ENCODE measurements at places on chromosomes 2 and 18.

DNA sequence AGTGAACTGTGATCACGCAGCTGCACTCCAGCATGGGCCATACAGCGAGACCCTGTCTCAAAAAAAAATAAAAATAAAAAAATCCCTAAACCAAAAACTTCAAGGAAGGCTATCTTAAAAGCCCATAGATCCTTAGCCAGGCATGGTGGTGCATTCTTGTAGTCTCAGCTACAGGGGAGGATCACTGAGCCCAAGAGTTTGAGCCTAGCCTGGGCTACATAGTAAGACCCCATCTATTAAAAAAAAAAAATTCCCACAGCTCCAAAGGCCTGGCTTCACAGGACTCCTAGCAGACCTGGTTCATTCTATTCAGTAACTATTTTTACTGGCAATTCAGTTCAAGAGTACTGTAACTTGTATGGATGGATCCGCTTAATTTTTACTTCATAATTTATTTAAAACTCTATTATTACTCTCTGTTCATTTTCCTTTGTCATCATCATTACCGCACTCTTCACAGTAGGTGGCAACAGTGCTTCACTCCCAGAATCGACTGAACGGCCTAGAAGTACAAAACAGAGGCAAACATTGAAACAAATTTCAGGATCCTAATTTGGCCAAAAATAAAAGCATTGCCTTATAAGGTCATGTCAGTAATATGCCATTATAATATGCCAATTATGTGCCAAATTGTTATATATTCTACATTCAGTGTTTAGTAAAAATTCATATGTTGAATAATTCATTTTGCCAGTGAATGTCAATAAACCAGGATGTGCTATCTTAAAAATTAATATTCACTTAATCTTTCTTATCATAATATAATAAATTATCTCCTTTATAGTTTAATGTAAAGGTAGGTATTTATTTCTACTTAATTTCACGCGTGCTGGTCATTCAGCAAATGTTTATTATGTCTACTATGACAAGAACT is 14.3 kb upstream of the STAM2 start:
- DNase-seq, result no peak

DNA sequence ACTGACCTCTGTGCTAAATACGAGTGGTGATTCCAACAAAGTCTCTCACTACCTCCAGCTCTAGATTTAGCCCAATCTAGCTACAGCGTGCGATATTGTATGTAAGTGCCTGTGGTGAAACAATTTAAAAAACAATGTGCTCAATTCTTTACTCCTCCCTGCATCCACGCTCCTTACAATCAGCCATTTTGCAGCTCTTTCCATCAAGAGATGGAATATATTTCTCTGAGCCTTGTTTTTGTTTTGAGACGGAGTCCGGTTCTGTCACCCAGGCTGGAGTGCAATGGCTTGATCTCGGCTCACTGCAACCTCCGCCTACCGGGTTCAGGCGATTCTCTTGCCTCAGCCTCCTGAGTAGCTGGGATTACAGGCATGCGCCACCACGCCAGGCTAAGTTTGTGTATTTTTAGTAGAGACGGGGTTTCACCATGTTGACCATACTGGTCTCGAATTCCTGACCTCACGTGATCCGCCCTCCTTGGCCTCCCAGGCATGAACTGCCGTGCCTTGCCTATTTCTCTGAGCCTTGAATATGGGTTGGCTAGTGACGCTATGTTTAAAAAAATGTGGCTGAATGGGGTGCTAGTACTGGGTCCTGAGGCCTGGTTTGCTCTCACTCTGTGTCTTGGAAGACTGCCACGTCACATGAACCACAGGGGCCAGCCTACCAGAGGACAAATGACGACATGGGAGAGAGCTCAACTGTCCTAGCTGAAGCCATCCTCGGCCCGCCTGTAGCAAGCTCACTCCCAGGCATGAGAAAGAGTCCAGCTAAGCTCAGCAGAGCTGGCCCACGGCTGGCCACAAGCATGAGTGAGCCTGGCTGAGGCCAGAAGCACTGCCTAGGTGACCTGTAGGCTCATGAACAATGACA is 14.8 kb downstream of the WDFY1 start:
- DNase-seq, result no peak

DNA sequence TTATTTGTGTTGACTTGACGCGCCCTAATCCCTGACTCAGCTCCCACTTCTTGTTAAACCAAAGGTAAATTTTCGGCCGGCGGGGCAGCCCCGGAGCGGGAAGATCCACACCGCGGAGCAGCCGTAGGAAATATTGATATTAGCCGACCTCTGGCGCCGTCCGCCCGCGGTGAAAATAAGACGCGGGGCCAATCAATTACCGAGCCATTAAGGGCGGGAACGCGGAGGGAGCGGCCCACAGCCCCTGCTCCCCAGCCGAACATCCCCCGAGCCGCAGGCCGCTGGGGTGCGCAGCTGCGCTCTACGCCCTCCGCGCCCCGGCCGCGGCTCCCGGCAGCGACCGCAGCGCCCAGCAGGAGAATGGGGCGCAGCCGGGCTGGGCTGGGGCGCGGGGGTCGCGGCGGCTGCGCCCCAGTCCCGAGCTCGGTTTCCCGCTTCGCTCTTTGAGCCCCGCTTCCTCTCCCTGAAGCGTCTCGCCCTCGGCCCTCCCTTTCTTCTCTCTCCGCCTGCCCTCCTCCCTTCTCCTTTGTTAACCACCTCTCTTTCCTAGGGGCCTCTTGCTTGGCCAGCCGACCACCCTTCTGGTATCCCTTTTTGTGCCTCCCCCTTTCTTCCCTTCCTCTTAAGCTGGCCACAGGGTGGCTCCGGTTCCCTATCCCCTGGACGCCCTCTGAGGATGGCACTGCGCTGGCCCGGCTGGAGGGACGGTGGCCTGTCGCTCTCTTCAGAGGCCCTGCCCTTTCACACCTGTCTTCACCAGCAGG is 40.9 kb downstream of the CELF4 start:
- DNase-seq, result no peak

DNA sequence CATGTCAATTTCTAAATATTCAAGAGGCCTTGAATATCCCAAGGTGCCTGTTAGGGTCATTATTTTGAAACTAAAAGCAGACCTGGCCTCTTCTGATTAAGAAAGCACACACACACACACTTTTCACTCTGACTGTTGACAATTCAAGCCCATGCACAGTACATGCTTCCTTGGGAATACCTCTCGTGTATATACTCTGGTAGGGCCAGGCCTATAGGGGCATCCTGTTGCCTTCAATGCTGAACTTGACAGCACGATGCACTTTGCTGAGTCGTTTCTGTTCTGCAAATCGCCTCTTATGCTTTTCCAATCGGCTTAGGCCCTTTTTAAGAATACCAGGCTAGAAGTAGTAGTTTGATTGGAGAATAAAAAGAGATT is 40.6 kb downstream of the IWS1 start:
- DNase-seq, result no peak

GRCh38 chr2:130389783-130390182 is 33.9 kb downstream of the PTPN18 start:
- no peak for DNase-seq

- DNase-seq, result no peak
Measured at GRCh38 chr18:24979235-24979634, 372.7 kb downstream of the ZNF521 start.

DNA sequence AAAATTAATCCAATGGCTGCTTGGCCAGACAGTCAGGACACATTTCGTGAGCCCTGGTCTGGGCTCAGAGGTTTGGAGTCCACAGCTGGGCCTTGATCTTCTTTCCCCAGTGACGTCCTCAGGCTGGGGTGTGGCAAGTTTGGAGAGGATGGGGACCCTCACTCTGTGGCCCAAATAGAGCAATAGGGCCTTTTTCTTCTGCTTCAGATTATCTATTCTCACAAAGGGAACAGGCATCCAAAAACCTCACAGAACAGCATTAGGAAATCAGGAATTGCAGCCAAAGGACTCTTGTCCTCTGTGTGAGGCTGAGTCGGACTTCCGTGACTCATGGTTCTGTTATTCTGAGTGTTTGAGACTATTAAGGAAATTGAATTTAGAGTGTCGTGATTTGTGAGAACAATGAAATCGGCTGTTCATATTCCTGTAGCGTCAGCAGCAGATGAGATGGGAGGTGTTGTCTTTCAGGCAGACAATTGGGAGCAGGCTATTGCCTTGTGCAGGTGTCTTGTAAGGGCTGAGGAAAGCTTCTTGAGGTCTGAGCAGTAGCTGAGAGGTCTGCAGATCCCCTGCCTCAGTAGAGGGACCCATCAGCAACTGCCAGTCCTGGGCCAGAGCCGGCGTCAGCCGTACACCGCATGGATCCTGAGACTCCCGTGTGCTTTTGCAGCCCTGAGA is 113.8 kb downstream of the SH3RF3 start:
- no peak for DNase-seq

DNA sequence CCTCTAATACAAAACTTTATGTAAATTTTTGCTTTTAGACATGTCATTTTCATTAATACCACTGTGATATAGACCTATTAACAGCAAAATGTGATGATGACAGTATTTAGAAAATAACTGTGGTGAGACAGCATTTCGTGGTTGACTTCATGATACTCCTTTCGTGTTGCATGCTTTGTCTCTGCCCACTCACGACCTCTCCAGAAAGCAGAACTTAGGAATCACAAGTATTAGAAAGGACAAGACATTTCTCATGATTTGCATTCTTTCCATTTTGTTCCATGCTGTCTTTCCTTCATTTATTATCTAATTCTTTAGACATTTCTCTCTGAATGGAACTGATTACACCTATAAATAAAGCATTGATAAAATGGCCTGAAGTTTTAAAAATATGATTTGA is 85.2 kb upstream of the POU3F3 start:
- no peak for DNase-seq

GRCh38 chr2:35784777-35785176 is 570.8 kb upstream of the CRIM1 start:
- no peak for DNase-seq
